ENCODE measurements at places on chromosomes 3 and 15. TPM values are rescaled to one million over a fixed set of nuclear protein-coding genes. Genes with fewer than 3 reads are reported as not detected.
A peak's percentile ranks its signal among the peaks of the same experiment; 100 is the strongest.

The LTK gene
- not detected for total RNA-seq

DNA sequence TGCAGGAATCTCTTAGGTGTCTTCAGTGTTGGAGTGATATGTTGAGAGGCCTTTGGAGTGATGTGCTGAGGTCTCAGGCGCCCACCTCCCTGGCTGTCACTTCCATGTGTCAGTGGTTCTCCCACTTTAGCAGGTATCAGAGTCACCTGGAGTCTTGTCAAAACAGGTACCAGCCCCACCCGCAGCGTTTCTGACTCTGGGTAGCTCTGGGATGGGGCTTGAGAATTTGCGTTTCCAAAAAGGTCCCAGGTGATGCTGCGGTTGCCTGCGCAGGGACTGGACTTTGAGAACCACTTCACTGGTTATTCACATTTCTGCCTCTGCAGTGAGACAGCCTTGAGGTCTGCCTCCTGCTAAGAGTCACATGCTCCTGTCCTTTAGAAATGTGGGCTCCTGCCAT, 15.5 kb downstream of the UMPS start:
- no peak for DNase-seq

GRCh38 chr3:71121429-71122167, 461.9 kb downstream of the FOXP1 start:
- peak; percentile 78 for DNase-seq

DNA sequence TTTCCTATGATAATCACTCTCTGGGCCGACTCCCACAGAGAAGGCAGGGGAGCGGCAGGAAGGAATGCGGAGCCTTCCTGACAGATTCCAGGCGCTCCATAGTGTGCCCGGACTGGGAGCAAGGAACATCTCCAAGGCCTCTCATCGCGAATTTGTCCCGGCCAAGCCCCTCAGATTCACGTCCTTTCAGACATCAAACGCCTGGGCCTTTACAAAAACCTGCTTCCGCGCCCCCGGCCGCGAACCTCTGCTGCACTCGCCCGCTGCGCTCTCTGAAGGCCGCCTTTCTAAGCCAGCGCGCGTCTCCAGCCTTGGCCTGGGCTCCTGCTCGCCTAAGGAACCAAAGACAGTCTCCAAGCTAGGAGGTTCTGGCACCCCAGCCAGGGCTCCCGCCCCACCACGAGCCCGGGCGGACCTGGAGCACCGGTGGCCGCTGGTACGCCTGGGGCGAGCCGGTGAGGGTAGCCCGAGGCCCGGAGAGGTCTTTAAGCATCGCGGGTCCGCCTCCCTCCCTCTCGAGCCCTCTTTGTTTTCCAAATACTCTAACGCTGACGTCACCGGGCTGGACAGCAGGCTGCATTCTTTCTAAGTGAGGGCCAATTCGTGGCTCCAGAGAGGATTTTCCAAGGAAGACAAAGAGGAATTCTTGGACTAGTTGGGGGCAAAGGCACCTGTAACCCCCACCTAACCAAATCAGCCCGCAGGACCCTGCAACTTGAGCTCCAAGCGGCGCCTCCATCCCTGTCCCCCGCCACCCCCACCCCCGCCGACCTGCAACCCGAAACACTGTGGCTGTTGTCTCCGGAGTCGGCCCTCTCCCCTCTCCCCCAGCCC, 759 bp downstream of the AMOTL2 start:
- DNase-seq = peak; percentile 95

GRCh38 chr3:53083521-53083920, 37.6 kb upstream of the SFMBT1 start:
- peak; percentile 73 for DNase-seq

Measured in sigmoid colon (tissue), 7 donors.